Activated CD4-positive, alpha-beta T cell treated with anti-CD3 and anti-CD28 coated beads, Interleukin-2, amount 10 ng/mL, durations not matched to agents 24 days and 14 days (primary cell): ENCODE measurements at places on chromosomes 13 and 19.

GRCh38 chr13:24271601-24272451 is 37.6 kb upstream of the C1QTNF9 start:
- DNase-seq = peak; percentile 90

DNA sequence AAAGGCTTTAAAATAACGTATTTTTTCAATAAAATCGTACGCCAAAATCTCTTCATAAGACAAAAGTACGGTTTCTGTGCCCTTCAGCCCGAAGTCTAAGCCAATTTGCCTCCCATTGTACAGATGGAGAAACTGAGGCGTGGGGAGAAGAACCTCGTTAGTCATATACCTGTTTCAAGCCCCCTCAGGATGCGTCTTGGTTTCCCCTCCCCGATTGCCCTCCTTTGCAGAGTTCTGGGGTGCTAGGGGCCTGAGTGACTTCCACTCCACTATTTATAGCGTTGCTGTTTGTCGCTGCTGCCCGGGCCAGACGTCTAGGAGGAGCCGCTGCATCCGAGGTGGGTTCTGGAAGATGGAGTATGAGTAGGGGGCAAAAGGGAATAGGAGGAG is 2.3 kb upstream of the LTBP4 start:
- DNase-seq = no peak

DNA sequence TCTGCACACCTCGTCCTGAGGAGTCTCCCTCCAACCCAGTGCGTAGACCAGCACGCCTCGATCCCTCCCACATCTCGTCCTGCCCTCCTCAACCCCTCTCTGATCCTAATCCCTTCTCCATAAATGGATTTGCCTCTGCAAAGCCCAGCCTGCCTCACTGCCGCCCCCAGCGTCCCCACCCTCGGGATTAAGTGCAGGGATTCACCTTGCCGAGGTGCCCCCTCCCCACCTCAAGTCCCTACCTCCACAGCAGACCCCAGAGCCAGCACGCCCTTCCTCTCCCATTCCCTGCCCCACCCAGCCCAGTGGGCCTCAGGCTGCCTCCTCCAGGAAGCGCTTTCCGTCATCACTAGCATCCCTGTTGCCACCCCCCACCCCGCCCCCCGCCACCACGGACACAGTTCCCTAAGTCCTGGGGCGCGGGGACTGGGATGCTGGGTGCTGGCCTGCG is 4.0 kb downstream of the KLF16 start:
- no peak for DNase-seq

GRCh38 chr13:97067017-97067895 is 73.0 kb upstream of the OXGR1 start:
- no peak for DNase-seq

DNA sequence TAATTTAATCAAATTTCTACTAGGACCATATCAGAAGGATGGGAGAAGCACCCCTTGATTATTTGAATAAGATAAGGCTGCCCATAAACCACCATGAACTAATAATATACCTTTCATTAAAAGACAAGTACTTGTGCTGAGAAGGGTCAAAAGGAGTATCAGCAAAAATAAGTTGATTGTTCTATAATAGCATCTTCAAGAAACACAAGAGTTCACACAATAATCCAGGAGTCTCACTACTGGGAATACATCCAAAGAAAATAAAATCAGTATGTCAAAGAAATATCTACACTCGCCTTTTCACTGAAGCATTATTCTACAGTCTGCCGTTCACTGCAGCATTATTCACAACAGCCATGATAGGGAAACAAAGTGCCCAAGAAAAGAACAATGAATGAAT is 1310.1 kb upstream of the PCDH9 start:
- no peak for DNase-seq

DNA sequence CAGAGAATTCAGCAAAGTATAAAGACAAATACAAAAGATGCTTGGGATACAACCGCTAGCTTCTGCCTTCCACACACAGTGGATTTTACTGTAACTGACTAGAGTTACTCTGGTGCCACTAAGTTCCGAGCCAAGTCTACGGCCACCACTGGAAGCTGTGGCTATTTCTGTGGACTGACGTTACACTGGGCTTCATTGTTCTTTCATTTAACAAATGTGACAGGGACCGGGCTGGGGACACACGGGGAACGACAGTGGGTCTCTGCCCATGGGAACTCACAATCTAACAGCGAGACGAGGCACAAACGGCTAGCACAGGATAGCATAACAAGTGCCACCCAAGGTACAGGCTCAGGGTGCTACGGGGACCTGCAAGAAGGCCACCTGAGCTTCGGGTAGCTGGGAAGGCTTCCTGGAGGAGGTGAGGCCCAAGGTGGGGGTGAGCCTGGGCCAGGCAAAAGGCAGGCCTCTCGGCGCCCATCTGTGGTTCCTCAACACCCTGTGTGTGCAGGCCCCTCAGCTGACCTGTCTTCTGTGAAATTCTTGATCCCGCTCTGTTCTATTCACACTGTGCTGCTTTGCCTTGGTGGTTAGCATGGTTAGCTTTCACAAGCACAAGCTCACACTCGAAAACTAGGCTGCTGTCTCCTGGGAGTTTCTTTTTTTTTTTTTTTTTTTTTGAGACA is 10.3 kb upstream of the IL4I1 start:
- no peak for DNase-seq

DNA sequence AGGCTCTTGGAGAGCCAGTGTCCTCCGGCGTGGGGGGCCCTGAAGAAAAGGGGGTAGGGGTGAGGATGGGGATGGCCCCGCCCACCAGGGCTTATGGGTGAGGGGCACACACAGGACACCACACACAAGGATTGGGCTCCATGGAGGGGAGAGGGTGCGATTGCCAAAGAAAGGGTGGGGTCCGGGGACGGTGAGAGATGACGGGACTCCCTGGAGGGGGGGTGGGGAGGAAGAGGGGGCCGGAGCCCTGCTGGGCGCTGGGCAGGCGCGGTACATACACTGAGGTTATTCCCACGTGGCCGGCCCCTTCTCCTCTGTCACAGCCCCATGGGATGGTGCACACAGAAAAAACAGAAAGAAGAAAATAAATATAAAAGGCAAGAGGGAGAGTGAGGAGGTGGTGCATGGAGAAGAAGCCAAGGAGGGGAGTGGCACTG is 60.1 kb downstream of the IER2 start:
- no peak for DNase-seq

- no peak for DNase-seq
These were observed 14.4 kb upstream of the FBN3 start for GRCh38 chr19:8163759-8164158.

- no peak for DNase-seq
These were observed 2.1 kb downstream of the IFNL2 start for GRCh38 chr19:39270036-39270871.

DNA sequence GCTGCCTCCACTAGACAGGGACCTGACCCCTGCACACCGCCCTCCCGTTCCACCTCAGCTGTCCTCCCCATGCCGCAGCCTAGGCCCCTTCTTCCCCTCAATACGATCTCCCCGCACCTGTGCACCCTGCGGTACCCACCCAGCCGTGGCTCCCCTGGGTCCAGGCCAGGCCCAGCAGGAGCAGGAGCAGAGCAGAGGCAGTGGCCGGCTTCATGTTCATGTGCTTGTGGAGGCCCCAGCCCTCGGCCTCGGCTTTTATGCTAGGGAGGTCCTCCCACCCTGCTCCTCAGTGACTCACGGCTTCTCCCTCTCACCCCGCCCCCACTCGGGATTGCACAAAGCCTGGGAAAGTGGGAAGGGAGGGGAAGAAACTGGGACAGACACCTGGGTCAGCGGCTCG is 11.4 kb upstream of the KRTDAP start:
- DNase-seq = no peak

DNA sequence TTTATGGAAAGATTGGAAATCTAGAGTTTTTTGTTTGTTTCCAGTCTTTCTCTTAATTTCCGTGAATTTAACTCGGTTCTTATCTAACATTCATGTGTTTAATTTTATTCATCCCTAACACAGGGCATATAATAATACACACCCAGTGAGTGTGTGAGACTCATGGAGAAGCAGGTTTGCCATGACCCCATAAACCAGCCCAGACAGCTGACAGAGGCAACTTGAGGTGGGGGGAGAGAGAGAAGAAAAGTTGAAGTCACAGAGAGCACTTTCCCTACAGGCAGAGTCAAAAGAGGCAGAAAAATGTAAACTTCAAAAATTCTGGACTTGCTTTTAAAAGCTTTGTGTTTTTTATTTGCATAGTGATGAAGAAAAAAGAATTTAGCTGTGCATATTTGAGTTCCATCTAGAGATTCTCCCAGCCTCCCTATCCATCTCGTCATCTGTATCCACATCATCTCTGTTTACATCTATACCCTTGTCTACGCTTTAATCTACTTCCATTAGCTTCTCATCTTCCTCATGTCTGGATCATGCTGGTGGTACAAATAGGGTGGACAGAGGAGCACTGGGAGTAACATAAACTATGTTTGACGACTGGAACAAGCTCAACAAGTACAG is 60.2 kb downstream of the THSD1 start:
- DNase-seq = no peak

- DNase-seq = peak; percentile 88
These were observed 14.6 kb downstream of the VSIG10L start for GRCh38 chr19:51327066-51328001.

DNA sequence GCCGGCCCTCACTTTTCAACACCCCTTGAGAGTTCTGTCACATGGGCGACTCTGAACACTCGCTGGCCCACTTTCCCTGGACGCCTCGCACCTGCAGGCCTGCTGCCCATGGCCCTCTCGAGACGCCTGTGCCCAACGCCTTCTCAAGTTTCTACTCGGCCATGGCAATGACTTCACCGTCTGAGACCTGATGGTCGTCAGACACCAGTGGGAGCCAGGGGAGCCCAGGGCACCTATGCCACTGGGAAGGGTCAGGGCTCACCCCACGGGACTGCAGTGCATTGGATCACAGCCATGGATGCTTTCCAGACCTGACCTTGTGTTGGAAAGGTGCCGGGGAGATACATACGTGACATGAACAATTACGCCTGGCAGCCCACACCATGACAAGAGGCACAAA is 60.1 kb downstream of the KLF2 start:
- peak; percentile 55 for DNase-seq

GRCh38 chr13:55705971-55706370 is 1434.7 kb upstream of the PRR20A start:
- DNase-seq = no peak

GRCh38 chr19:30930941-30931706 is 418.1 kb downstream of the TSHZ3 start:
- no peak for DNase-seq

- DNase-seq = no peak
These were observed 7.1 kb downstream of the MIDN start for GRCh38 chr19:1255186-1256161.

DNA sequence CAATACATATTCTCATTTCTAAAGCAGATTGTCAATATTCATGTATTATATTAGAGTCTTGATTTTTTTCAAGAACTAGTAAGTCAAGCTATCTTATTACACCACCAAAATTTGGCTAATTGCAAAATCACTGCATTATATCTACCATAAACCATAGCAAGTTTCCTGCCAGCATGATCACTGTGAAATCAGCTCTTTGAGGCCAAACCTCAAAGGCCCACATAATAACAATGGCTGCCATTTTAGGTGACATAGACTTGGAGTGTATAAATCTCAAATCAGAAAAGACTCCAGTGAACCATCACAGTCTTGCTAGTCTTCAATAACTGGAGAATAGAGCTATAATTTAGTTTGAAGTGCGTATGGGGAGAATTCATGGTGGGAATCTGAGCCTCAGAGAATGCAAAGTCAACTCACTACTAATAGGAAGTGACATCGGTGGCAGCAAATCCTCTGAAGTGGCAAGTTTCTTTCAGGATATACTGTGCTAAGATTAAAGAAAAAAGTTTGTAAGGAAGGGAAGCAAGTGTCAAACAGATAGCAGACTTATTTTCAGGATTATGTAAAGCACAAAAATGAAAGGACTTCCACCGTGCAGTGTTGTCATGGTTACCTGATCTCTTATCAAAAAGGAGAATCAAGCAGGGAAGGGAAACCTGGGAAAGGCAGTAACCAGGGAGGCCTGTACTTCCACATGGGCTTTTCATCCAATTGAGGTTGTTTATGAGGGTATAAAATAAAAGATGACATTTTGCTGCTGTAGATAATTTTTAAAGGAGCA is 117.4 kb upstream of the FNDC3A start:
- DNase-seq = no peak

DNA sequence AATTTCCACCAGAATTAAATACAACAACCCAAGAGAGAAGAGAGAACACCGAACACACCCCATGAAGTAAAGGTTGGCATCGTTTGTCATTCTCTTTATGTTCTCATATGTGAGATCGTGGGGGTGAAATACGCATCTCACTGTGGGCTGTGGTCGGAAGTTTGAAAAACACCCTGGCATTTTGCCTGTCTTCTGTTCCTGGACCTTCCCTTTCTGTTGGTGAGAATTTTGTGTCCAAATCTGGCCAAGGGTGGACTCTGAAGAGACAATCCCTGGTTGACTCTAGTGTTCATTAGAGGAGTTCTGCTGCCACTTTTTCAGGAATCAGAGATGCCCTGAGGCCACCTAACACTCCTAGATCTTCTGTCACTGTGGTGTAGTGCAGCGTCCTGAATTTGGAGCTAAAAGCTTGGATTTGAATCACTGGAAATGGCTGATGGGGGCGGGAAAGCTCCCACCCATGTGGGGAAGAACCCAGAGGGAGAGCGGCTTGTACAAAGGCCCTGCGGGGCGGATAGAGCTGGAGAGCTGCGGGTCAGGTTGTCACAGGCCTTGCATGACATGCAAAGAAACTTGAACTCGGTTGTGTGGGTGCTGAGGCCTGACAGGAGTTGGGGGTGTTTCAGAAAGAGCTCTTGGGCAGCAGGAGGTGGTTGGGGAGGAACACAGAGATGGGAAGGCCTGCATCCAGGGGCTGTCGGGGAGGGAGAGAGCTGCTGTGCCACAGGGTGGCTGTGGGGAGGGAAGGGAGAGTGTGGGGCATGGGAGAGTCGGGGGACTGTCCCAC is 11.1 kb upstream of the SPATA13 start:
- no peak for DNase-seq

GRCh38 chr13:80040981-80041317 is 300.0 kb downstream of the SPRY2 start:
- no peak for DNase-seq

- no peak for DNase-seq
These were observed 3.4 kb upstream of the TMEM221 start for GRCh38 chr19:17451820-17452219.

GRCh38 chr13:49410006-49410405 is 33.9 kb downstream of the CAB39L start:
- no peak for DNase-seq

- no peak for DNase-seq
These were observed 25.5 kb downstream of the FGF21 start for GRCh38 chr19:48780631-48781391.

- no peak for DNase-seq
These were observed 468 bp downstream of the S1PR5 start for GRCh38 chr19:10516671-10517286.

DNA sequence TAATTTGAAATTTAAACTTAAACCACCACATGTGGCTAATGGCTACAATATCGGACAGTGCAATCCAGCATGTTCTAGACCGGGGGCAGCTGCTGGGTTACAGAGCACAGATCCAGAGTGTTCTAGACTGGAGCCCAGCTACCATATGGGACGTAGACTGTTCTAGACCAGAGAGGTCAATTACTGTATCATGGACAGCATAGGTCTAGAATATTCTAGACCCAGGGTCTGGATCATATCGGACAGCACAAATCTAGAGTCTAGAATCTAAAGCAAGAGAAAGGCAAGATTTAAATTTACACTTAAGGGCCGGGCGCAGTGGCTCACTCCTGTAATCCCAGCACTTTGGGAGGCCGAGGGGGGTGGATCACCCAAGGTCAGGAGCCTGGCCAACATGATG is 37.9 kb downstream of the CELF5 start:
- DNase-seq = no peak
